ENCODE measurements at places on chromosomes 7 and 10. TPM values are rescaled to one million over a fixed set of nuclear protein-coding genes. Genes with fewer than 3 reads are reported as not detected.

Gene FGFBP3
- polyA plus RNA-seq, result 3.1 TPM

DNA sequence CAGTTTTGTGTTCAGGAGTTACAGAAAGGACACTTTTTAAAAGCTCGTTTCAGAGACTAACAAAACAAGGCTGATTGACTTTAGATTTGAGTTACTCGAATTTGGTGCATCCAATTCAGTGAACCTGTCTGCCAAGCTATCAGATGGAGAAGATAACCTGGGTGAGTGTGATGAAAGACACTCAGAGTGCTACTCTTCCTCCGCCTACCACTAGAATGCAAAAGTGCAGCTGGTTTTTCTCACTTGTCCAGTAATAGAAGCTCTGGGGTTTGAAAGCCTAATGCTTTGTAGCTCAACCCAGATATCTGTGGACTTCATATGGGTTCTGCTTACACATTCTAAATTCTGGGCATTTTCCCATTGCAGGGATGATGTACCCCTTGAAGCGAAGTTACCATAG is 82.8 kb upstream of the NPY start:
- DNase-seq, result no peak

GRCh38 chr10:102135956-102136526 is 3.2 kb downstream of the PPRC1 start:
- DNase-seq, result no peak

DNA sequence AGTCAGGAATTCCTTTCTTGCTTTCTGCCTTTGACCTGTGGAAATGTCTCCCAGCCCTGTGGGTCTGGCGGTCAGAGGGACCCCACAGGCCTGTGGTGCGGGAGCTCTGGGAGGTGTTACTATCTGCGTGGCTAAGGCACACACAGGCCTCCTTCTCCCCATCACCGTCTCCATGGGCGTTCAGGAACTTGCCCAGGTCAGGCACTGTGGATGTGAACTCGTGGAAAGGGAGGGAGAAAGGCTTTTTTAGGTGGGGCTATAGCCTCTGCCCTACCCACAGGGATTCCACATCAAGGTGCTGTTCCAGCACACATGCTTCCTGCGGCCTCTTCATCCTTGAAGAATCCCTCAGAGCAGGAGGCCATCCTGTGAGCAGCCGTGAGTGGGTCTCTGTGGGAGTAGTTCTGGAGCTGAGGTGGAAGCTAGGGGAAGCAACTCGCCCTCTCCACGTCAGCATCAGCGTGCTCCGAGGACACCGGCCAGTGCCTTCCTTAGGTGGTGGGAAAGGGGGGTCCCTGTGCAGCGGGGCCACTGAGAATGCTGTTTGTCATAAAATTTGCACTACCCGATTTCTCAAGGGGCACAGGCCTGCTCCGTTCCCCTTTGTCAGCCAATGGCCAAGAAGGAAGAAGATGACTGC is 7.5 kb upstream of the ATP6V0E2 start:
- no peak for DNase-seq

DNA sequence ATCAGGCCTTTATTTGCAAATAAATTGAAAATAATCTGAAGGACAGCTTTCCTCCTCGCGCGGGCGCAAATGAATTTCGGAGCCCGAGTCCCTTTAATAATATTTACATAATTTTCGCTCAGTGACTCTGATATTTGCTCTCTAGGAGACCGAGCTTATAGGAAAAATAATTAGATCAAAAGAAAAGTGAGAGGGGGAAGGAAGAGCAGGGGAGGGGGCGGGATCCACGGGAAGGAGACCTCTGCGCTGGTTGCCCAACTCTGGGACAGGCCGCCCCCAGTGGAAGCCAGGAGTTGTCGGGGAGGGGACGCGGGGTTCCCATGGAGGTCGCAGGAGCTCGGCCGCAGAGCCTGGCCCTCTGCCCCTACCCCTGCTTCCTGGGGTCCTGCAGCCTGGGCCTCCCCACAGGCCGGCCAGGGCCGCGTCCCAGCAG is 5.8 kb downstream of the UNCX start:
- DNase-seq, result no peak

DNA sequence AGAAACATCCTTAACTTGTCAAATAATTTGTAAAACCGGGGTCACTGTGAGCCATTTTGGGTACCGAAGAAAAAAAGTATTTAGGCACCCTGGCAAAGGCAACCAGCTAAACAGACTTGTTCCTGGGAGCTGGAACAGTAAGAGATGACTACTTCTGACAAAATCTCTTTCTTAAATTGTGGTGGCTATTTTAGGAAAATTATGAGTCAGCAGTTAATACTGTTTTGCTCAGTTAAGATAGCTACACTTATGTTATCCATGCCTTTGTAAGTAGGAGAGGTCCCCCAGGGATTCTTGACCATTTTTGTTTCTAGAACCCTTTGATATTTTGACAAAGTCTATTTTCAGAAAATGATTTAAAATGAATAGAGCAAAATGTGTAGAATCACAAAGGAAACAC is 68.7 kb downstream of the TAX1BP1 start:
- DNase-seq, result no peak

DNA sequence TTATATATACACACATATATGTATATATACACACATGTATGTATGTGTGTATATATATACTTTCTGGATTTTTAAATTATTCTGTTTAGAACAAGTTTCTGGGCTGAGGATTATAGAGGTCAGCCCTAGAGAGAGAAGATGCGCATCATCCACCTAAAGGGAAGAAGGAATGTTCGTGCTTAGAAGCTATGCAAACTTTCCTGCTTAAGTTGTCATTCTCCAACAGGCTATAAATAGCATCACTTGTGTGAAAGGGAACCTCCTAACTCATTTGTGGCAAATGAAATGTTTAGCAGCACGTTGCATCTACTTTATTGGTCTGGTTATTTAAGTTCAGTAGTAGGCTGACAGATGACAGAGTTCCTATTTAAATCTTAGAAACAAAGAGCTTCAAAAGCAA is 23.9 kb upstream of the TPK1 start:
- DNase-seq, result no peak

- DNase-seq, result no peak
Measured at GRCh38 chr10:29955329-29955935, 104.0 kb downstream of the JCAD start.

GRCh38 chr10:70166394-70166793 is 3.9 kb downstream of the SAR1A start:
- no peak for DNase-seq

Gene GOLGA7B
- 0.17 TPM for polyA plus RNA-seq

DNA sequence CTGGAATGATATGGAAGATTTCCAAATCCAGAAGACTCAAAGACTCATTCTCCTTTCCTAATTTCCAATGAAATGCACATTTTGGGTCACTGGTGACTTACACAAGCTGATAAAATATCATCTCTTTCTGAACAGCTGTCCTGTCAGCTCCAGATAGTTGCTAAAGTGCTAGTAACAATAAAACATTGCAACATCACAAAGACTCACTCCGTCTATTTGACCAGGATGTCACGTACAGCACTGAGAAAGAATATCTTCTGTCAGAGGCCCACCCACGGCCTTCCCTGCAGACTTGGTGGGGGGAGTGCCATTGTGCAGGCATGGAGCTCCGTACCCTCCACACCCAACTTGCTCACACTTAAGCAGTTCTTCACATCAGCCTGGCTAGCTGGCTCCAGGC is 78.9 kb upstream of the EGR2 start:
- DNase-seq, result no peak

Gene DDC
- polyA plus RNA-seq, result not detected

DNA sequence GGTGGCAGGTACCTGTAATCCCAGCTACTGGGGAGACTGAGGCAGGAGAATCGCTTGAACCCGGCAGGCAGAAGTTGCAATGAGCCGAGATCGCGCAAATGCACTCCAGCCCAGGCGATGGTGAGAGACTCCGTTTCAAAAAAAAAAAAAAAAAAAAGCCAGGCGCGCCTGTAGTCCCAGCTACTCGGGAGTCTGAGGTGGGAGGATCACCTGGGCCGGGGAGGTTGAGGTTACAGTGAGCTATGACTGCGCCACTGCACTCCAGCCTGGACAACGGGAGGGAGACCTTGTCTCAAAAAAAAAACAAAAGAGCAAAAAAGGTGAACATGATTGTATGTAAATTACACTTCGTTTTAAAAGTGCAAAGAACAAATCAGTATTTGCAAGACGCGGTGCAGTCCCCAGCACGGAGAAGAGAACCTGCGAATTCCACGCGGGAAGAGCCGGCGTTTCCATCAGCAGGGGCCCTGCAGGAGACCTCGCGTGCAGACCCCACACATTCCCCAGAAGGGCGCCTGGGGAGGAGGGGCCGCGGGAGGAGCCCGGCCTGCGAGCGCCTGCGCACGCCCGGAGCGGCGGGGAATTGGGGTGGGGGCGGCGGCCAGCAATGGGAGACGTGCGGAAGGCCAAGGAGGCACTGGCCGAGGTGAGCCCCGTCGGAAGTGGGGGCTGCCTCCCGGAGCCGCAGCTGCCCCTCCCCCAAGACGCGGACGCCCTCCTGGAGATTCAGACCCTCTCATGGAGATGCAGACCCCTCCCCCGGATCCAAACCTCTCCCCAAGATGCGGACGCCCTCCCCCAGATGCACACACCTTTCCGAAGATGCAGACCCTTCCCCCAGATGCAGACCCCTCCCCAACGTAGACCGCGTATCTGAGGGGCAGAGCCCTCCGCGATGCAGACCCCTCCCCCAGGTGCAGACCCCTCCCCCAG is 16.7 kb upstream of the SUN1 start:
- DNase-seq, result no peak

- DNase-seq, result no peak
Measured at GRCh38 chr7:71343892-71344291, 211.9 kb downstream of the GALNT17 start.

- DNase-seq, result no peak
Measured at GRCh38 chr7:157610671-157611295, 274.0 kb downstream of the DNAJB6 start.

GRCh38 chr7:137547485-137547884 is 204.0 kb upstream of the PTN start:
- DNase-seq, result no peak

Gene MEIG1
- not detected for polyA plus RNA-seq

DNA sequence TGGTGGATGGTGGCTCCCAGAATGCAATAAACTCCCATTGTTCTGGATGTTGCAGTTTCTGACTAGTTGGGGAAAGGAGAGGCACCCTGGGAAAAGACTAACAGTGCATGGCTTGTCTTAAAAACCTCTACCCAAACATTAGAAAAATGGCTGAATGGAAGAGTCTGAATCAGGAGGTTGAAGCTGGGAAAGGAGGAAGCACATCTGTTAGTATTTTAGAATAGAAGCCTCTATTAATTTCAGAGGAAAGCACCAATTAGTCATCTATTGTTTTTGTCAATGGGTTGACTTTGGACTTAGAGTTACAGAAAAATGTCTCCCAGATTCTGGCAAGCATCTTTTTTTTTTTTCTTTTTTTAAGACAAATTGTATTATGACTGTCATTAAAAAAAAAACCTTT is 56.1 kb upstream of the ELMO1 start:
- DNase-seq, result no peak

DNA sequence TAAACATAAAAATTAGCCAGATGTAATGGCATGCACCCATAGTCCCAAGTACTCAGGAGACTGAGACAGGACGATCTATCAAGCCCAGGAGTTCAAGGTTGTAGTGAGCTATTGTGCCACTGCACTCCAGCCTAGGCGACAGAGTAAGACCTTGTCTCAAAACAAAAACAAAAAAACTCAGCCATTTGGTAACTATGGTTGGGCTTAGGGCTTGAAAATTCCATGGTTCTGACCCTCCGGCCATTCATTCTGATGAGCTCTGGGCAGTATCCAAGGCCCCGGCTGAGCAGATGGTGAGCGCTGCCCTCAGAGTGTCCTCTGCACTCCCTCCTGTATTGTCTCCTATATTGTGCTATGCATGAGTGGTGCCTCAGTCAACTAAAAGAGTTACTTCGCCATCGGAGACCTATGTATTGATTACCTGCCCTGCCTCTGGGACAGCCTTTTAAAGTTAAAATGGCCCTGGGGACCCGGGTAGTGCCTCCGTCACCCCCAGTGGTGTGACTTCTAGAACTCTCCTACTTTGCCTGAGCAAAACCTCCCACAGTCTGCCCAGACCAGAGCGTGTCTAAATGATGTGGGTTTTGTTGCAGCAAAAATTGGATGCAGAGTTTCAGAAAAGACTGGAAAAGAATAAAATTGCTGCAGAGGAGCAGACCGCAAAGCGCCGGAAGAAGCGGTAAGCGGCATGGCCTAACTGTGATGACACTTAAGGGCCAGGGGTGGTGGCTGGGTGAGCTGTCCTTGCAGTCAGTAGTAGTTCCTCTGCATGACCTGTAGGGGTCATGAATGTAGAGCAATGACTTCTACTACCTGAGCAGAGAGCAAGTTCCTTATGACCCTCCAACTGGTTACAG is 8.1 kb downstream of the PRKRIP1 start:
- peak; percentile 71 for DNase-seq

- no peak for DNase-seq
Measured at GRCh38 chr10:124991835-124992234, 49.9 kb downstream of the ZRANB1 start.

- no peak for DNase-seq
Measured at GRCh38 chr7:157743781-157744525, 407.1 kb downstream of the DNAJB6 start.

DNA sequence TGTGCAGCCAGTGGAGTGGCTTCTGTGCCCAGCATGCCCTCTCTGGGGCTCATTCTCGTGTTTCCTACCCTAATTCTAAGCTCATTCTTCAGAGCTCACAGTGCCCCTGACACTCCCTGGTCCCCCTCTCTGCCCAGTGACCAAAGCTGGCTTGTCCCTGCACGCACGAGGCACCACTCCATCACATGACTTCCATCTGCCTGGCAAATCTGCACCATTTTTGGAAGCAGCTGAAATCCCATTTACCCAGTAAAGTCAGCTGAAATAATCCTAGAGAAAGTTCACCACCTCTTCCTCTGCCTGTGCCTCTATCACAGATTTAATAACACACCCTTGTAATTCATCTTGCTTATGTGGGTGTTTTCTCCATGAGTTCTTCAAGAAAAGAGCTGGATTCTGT is 616.9 kb downstream of the PTPRN2 start:
- DNase-seq, result no peak

DNA sequence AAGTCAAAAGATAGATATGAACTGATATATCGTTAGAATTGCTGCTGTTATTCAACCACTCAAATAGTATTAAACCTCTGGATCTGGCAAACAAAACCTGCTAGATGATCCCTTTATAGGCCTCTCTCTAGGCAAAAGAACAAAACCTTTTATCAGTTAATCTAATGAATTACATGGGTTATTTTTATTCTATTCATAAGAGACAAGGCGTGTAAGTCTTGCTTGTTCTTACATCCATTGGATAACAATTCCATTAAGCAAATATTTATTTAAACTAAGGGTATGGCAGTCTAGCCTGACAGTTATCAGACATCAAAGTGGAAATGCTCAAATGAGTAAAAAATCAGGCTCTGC is 16.6 kb upstream of the ADRB1 start:
- DNase-seq, result no peak

GRCh38 chr10:128938558-128938957 is 528.5 kb upstream of the MGMT start:
- DNase-seq, result no peak

- DNase-seq, result peak; percentile 67
Measured at GRCh38 chr10:86376852-86377796, 10.5 kb upstream of the GRID1 start.

- no peak for DNase-seq
Measured at GRCh38 chr10:11341283-11341960, 270.0 kb downstream of the USP6NL start.

GRCh38 chr7:147106746-147107145 is 990.1 kb downstream of the CNTNAP2 start:
- no peak for DNase-seq

GRCh38 chr10:71611709-71612422 is 107.7 kb downstream of the C10orf105 start:
- no peak for DNase-seq

Gene ACSM6
- 0.10 TPM for polyA plus RNA-seq

- no peak for DNase-seq
Measured at GRCh38 chr10:31953080-31953479, 24.4 kb upstream of the ARHGAP12 start.

- no peak for DNase-seq
Measured at GRCh38 chr7:11706666-11707605, 125.1 kb downstream of the THSD7A start.
